Activated CD8-positive, alpha-beta memory T cell treated with anti-CD3 and anti-CD28 coated beads, Interleukin-2, amount 10 ng/mL, durations not matched to agents 7 days and 5 days (primary cell): ENCODE measurements at places on chromosomes 13 and 19. TPM values are rescaled to one million over a fixed set of nuclear protein-coding genes. Genes with fewer than 3 reads are reported as not detected.

Gene DDX39A
- total RNA-seq = 273 TPM

Gene PTH2
- total RNA-seq = not detected

Gene EXOC3L2
- not detected for total RNA-seq

DNA sequence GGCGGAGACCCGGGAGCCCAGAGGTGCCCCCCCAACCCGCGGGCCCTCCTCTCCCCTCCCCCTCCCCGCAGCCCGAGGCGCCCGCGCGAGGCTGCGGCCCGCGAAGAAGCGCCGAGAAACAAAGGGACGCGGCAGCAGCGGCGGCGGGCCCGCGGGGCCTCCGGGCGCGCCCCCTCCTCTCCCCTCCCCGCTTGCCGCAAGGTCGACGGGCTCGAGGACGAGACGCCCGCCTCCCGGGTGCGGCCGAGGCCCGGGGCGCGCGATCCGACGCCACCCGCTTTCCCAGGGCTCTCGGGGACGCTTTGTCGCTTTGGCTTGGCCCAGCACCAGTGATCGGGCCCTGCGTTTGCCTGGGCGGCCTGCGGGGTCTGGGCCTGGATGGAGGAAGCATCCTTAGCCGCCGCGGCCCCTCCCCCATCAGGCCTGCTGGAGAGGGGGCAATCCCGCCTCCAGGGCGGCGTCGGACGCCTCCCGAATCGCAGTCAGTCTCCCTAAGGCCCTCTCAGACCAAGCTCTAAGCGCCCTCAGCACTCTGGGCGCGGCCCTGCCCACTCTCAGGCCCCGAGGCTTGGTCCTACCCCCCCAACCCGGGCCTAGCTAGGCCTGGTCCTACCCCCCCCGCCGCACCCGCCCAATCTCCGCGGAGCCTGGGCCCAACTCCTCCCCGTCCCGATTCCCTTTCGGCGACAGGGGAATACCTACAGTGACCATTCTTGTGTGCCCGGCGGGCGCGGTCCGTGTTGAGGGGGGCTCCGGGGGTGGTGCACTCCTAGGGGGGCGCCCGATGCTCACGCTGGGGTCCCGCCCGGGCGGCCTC, 740 bp downstream of the ELAVL3 start:
- H3K27ac ChIP-seq = no peak overlapping the region
- peaks cover 36% of the 10 kb centered on the region for H3K27me3 ChIP-seq
- H3K36me3 ChIP-seq = peaks cover 3% of the 10 kb centered on the region
- H3K4me1 ChIP-seq = peaks cover 20% of the 10 kb centered on the region
- no peak overlapping the region for H3K4me3 ChIP-seq

DNA sequence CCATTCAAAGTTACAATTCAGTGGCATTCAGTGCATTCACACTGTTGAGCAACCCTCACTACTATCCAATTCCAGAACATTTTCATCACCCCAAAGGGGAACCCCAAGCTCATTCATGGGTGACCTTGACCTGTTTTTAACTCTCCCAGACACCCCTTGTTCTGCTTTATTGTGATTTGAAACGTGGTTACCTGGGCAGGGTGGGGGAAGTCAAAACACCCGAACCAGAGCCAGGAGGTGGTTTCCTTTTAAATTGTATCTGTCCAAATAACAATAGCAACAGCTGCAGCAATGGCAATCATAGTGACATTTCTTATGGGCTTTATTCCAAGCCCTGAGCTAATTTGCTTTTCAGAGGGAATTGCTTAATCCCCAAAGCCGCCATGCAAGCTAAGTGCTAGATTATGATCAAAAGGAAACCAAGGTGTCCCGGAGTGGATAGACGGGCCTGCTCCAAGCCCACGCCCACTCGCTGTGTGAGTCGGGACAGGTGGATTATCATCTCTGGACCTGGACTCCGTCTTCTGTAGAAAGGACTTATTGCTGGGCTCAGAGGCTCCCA, 6.1 kb downstream of the PTGIR start:
- DNase-seq = no peak
- peaks cover 53% of the 10 kb centered on the region for H3K4me1 ChIP-seq
- H3K27me3 ChIP-seq = no peaks in the 10 kb centered on the region

Gene C13orf42
- total RNA-seq = not detected

GRCh38 chr19:47107202-47107952, 6.2 kb downstream of the ZC3H4 start:
- H3K4me3 ChIP-seq = peak overlapping the region; percentile 49
- H3K27ac ChIP-seq = peak overlapping the region; percentile 100
- DNase-seq = peak; percentile 72
- no peaks in the 10 kb centered on the region for H3K27me3 ChIP-seq

DNA sequence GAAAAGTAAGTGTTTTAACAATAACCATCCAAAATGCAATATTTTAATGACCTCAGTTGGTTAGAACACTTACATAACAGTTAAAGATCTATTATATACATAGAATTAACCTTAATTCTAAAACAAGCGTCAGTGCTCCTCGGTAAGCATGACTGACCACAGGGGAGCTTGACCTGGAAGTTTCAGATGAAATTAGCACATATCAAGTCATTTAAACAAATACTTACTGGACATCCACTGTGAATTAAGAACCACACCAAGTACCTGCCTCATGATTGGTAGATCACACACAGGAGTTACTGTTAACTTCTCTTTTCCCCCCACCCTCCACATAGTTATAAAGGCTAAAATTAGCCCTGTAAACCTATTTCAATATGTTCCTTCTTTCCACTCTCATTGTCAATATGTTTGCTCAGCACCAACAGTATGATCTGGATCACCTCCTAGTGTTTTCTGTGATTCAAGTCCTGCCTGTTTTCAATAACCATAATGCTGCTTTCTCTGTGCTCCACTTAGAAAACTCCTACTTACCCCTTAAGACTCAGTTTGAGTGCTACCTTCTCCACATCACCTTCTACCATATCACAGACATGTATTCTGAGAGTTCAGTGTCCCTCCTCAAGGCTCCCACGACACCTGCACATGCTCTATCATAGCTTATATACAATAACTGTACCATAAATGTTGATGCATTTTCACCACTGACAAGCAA, 209.0 kb downstream of the VWA8 start:
- no peak overlapping the region for H3K27ac ChIP-seq
- no peaks in the 10 kb centered on the region for H3K4me1 ChIP-seq
- no peak overlapping the region for H3K4me3 ChIP-seq
- DNase-seq = no peak
- peaks cover 33% of the 10 kb centered on the region for H3K36me3 ChIP-seq

- no peak for DNase-seq
- no peaks in the 10 kb centered on the region for H3K27me3 ChIP-seq
- H3K4me3 ChIP-seq = no peak overlapping the region
- no peaks in the 10 kb centered on the region for H3K36me3 ChIP-seq
- no peaks in the 10 kb centered on the region for H3K4me1 ChIP-seq
- no peak overlapping the region for H3K27ac ChIP-seq
Observed at GRCh38 chr19:13665125-13665905, 99.0 kb upstream of the MRI1 start.

DNA sequence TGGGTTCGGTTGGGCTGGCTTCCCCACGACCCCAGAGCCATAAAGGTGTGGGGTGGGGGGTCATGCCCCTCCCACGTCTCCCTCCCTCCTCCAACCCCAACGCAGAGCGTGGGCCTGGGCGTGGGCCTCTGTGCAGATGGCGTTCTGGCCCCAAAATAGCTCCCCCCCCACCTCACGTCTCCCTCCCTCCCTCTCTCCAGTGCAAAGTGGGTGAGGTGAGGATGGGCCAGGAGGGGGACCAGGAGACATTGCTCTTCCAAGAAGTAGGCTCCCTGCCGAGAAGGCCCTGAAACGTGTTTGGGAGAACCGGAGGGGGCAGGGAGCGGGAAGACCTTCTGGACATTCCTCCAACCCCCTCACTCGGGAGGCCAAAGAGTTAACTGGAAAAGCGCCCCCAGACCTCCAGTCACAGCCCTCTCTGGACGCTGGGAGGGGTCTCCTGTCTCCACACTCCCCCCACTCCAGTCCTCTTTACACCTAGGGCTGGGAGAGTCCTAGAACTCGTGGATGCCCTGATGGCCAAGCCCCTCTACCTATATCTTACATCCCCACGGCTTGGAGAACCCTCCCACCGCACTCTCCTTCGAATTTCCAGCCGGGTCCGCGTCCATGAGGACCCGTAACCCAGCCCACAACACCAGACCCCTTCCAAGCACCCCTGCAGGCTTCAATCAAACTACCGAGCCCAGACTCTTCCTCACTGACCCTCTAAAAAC, 855 bp downstream of the UNC13A start:
- no peak overlapping the region for H3K4me3 ChIP-seq
- H3K27ac ChIP-seq = no peak overlapping the region
- peaks cover 6% of the 10 kb centered on the region for H3K4me1 ChIP-seq
- H3K36me3 ChIP-seq = peaks cover 2% of the 10 kb centered on the region
- no peak for DNase-seq

Gene UBL5
- 354 TPM for total RNA-seq

DNA sequence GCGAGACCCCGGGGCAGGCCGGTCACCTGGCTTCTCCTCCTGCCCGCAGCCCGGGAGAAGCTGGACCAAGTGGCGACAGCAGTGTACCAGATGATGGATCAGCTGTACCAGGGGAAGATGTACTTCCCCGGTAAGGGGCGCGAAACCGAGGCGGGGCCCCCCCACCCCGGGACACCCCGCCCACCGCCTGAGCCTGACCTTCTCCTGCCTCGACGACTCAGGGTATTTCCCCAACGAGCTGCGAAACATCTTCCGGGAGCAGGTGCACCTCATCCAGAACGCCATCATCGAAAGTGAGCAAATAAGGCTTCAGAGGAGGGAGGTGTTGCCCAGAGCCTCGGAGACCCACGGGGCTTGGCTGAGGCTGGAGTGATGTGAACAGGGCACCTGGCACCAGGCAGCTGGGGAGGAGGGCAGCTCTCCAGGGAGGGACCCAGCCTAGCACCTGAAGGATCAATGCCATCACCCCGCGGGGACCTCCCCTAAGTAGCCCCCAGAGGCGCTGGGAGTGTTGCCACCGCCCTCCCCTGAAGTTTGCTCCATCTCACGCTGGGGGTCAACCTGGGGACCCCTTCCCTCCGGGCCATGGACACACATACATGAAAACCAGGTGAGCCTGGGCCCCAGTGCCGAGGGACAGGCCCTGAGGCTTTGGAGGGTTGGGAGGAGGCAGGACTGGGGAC, 629 bp downstream of the IZUMO4 start:
- H3K27me3 ChIP-seq = no peaks in the 10 kb centered on the region
- H3K4me1 ChIP-seq = peaks cover 27% of the 10 kb centered on the region
- H3K36me3 ChIP-seq = peaks cover 32% of the 10 kb centered on the region
- no peak for DNase-seq
- peak overlapping the region; percentile 83 for H3K4me3 ChIP-seq
- peak overlapping the region; percentile 85 for H3K27ac ChIP-seq

DNA sequence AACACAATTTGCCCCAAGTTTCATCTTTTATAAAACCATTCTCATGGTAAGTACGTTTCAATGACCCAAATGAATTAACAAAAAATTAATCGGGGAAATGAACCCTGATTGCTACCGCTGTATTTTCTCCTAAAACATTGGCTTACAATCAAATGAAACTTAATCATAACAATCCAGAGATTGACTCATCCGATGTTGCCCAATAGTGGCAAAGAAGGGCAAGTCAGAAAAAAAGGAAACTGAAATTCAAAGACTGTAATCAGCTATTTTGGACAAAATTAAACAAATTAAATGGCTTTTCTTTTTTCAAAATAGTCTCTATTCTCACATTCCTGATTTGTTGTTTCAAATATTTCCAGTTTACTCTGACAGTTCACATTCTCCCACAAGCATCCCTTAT, 3.9 kb upstream of the ACOD1 start:
- H3K36me3 ChIP-seq = no peaks in the 10 kb centered on the region
- peaks cover 2% of the 10 kb centered on the region for H3K27me3 ChIP-seq
- no peaks in the 10 kb centered on the region for H3K4me1 ChIP-seq
- no peak overlapping the region for H3K4me3 ChIP-seq
- H3K27ac ChIP-seq = no peak overlapping the region

Gene ZNF285
- total RNA-seq = 1.3 TPM

Gene VSTM1
- total RNA-seq = not detected

Gene UNC13A
- total RNA-seq = 0.02 TPM

Gene TMEM190
- not detected for total RNA-seq

GRCh38 chr19:14048443-14049153, 13.3 kb downstream of the PALM3 start:
- no peak overlapping the region for H3K4me3 ChIP-seq
- peaks cover 2% of the 10 kb centered on the region for H3K4me1 ChIP-seq
- H3K27me3 ChIP-seq = no peaks in the 10 kb centered on the region

- H3K27ac ChIP-seq = peak within 1 kb of the TSS; percentile 95
- H3K36me3 ChIP-seq = peaks cover 9% of the 10 kb centered on the region
- DNase-seq = peak; percentile 100
- H3K27me3 ChIP-seq = no peaks in the 10 kb centered on the region
- H3K4me3 ChIP-seq = peak within 1 kb of the TSS; percentile 90
- peaks cover 48% of the 10 kb centered on the region for H3K4me1 ChIP-seq
Observed at GRCh38 chr19:17309198-17309964, at the start of gene DDA1. Gene DDA1, plus strand, starts transcription at chr19:17309563. Its CDS starts 92 bp downstream, at chr19:17309655.

Gene POU4F1
- total RNA-seq = 0.18 TPM

Gene YJEFN3
- 9.9 TPM for total RNA-seq
